ENCODE measurements at places on chromosomes 5 and 9.
A peak's percentile ranks its signal among the peaks of the same experiment; 100 is the strongest.

DNA sequence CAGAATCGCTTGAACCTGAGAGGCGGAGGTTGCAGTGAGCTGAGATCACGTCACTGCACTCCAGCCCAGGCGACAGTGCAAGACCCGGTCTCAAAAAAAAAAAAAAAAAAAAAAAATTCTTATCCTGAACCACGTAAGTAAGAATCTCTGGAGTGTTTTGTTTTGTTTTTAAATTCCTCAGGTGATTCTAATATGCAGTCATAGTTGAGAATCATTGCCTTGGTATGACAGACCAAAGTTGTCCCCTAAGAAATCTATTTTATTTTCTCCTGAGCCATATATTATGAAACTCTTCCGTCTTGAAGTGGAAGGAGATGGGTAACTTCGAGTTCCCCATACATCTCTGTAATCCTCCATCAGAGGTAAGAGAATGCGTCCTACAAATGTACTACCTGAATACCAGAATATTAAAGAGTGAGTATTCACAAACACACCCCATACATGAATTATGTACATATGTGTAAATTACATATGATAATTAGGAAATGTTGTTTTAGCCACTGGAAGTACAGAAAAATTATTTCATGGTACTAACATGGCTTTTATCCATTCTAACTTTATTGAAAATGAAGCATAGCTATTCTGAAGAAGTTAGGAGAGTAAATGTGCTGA is 26.7 kb upstream of the SVEP1 start:
- ATAC-seq = no peak
- no peaks in the 10 kb centered on the region for H3K4me1 ChIP-seq
- H3K27ac ChIP-seq = no peak overlapping the region
- no peaks in the 10 kb centered on the region for H3K36me3 ChIP-seq
- no peak overlapping the region for H3K4me3 ChIP-seq
- no peaks in the 10 kb centered on the region for H3K27me3 ChIP-seq

DNA sequence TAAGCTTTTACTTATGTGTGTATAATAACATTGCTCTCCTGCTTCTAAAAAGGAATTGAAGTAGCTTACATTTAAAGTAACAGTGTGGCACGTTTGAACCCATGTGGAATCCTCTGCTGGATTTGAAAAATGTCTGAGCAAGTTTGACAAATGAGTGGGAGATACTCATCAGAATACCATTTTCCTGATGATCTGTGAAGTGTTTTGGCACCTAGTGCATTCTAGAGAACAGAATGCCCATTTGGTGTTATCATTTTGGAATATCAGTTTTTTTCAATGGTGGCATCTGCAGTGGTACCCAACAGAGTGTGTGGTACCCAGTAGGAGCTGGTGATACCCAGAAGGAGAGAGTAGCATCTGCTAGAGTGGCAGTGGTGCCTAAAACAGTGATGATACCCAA is 471.1 kb downstream of the PLK2 start:
- no peaks in the 10 kb centered on the region for H3K4me1 ChIP-seq
- no peak overlapping the region for H3K27ac ChIP-seq
- H3K4me3 ChIP-seq = no peak overlapping the region
- no peaks in the 10 kb centered on the region for H3K27me3 ChIP-seq
- ATAC-seq = no peak

- no peaks in the 10 kb centered on the region for H3K36me3 ChIP-seq
- no peak overlapping the region for H3K27ac ChIP-seq
- no peak overlapping the region for H3K4me3 ChIP-seq
- H3K4me1 ChIP-seq = peaks cover 14% of the 10 kb centered on the region
- H3K27me3 ChIP-seq = peaks cover 100% of the 10 kb centered on the region
Measured at GRCh38 chr9:122220673-122221182, 8.0 kb downstream of the LHX6 start.

- no peak overlapping the region for H3K27ac ChIP-seq
- H3K4me1 ChIP-seq = no peaks in the 10 kb centered on the region
- H3K27me3 ChIP-seq = peaks cover 20% of the 10 kb centered on the region
- H3K36me3 ChIP-seq = no peaks in the 10 kb centered on the region
- peak overlapping the region; percentile 60 for H3K4me3 ChIP-seq
Measured at GRCh38 chr5:66828046-66828547, 231.9 kb downstream of the MAST4 start.

DNA sequence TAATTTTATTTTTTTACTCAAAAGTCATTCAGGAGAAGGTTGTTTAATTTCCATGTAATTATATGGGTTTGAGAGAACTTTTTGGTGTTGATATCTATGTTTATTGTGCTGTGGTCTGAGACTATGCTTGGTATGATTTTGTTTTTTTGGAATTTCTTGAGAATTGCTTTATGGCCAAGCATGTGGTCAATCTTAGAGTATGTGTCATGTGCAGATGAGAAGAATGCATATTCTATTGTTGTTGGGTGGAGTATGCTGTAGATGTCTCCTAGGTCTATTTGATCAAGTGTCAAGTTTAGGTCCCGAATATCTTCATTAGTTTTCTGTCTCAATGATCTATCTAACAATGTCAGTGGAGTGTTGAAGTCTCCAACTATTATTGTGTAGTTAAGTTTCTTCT is 134.9 kb downstream of the HMHB1 start:
- H3K27ac ChIP-seq = no peak overlapping the region
- H3K36me3 ChIP-seq = no peaks in the 10 kb centered on the region
- no peaks in the 10 kb centered on the region for H3K27me3 ChIP-seq

- no peaks in the 10 kb centered on the region for H3K36me3 ChIP-seq
- no peak for ATAC-seq
- H3K4me3 ChIP-seq = no peak overlapping the region
- H3K27me3 ChIP-seq = no peaks in the 10 kb centered on the region
- no peak overlapping the region for H3K27ac ChIP-seq
- no peaks in the 10 kb centered on the region for H3K4me1 ChIP-seq
Measured at GRCh38 chr5:18079831-18080230, 445.6 kb downstream of the TAF11L14 start.

- no peaks in the 10 kb centered on the region for H3K36me3 ChIP-seq
- H3K27me3 ChIP-seq = no peaks in the 10 kb centered on the region
- no peak overlapping the region for H3K4me3 ChIP-seq
- no peak for ATAC-seq
- no peaks in the 10 kb centered on the region for H3K4me1 ChIP-seq
Measured at GRCh38 chr5:140011297-140011802, 31.7 kb downstream of the NRG2 start.

- ATAC-seq = no peak
- no peaks in the 10 kb centered on the region for H3K4me1 ChIP-seq
- no peaks in the 10 kb centered on the region for H3K27me3 ChIP-seq
Measured at GRCh38 chr5:53946405-53947100, 363.8 kb downstream of the ARL15 start.

- peaks cover 7% of the 10 kb centered on the region for H3K4me1 ChIP-seq
- no peaks in the 10 kb centered on the region for H3K36me3 ChIP-seq
- no peaks in the 10 kb centered on the region for H3K27me3 ChIP-seq
- H3K27ac ChIP-seq = no peak overlapping the region
Measured at GRCh38 chr5:56037531-56038010, 42.8 kb upstream of the IL6ST start.

GRCh38 chr5:175684931-175685330 is 27.1 kb downstream of the HRH2 start:
- ATAC-seq = no peak
- peaks cover 33% of the 10 kb centered on the region for H3K27me3 ChIP-seq
- H3K4me1 ChIP-seq = peaks cover 21% of the 10 kb centered on the region
- no peaks in the 10 kb centered on the region for H3K36me3 ChIP-seq
- no peak overlapping the region for H3K27ac ChIP-seq

GRCh38 chr9:116154976-116155697 is 1.5 kb downstream of the PAPPA start:
- no peaks in the 10 kb centered on the region for H3K4me1 ChIP-seq
- H3K36me3 ChIP-seq = no peaks in the 10 kb centered on the region
- peaks cover 86% of the 10 kb centered on the region for H3K27me3 ChIP-seq
- H3K4me3 ChIP-seq = peak overlapping the region; percentile 59
- ATAC-seq = no peak

DNA sequence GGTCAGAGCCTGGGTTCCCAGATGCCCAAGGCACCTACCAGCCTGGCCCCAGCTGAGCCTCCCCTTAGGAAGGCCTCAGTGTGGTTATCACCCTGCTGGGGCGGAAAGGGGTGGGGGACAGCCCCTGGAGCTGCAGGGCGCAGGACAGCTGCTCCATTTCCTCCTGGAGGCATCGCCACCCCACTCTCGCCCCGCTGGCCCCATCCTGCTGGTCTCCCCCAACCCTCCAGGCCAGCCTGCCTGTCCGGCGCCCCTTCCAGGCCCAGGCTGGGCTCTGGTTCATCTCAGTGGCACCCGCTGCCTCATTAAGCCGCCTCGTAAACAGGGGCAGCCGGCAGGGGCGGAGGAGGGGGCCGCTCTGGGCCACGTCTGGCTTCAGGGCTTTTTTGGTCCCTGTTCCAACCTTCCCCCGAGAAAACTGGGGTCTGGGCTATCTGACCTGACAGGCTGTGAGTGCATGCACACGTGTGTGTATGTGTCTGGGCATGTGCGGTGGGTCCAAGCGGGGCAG is 30.8 kb upstream of the ENHO start:
- ATAC-seq = no peak
- H3K27ac ChIP-seq = no peak overlapping the region
- no peak overlapping the region for H3K4me3 ChIP-seq
- no peaks in the 10 kb centered on the region for H3K36me3 ChIP-seq
